ENCODE measurements at places on chromosomes 1 and 21. TPM values are rescaled to one million over a fixed set of nuclear protein-coding genes. Genes with fewer than 3 reads are reported as not detected.

DNA sequence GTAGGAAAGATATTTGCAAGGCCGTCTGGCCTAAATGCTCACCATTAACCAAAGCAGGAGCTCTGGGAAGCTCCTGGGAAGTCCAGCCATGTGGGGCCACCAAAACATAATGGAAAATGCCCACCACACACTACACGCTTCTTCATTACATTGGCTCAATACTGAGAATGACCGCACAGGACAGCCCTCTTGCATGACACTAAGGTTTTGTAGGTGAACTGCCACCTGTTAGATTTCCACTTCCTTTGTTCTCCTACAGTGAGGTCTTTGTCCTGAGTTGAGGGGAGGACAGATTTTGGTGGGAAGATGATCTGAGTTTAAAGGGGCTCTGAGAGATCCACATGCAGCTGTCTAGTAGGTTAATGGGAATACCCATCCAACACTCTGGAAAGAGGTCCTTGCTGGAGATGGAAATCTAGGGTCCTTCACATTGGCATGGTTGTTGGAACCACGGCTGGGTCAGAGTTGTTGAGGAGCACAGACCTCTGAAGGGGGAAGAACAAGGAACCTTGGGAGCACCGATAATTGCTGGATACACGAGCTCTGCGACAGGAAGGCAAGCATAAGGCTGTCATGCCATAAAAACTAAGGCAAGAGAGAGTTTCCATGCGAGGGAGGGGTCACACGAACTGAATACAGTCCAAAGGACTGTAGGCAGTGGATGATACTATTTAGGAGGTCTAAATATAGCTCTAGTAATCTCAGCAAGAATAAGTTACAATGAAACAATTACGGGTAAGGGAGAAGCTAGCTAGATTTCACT, 105.5 kb upstream of the IRF2BP2 start:
- no peaks in the 10 kb centered on the region for H3K36me3 ChIP-seq
- no peaks in the 10 kb centered on the region for H3K4me1 ChIP-seq
- H3K27me3 ChIP-seq: no peaks in the 10 kb centered on the region
- no peak overlapping the region for H3K4me3 ChIP-seq

The OR2T2 gene
- total RNA-seq: not detected

GRCh38 chr1:54543729-54544496, 4.1 kb upstream of the ACOT11 start:
- no peak overlapping the region for H3K27ac ChIP-seq
- H3K27me3 ChIP-seq: no peaks in the 10 kb centered on the region
- H3K4me1 ChIP-seq: peaks cover 16% of the 10 kb centered on the region
- DNase-seq: no peak
- H3K36me3 ChIP-seq: no peaks in the 10 kb centered on the region

DNA sequence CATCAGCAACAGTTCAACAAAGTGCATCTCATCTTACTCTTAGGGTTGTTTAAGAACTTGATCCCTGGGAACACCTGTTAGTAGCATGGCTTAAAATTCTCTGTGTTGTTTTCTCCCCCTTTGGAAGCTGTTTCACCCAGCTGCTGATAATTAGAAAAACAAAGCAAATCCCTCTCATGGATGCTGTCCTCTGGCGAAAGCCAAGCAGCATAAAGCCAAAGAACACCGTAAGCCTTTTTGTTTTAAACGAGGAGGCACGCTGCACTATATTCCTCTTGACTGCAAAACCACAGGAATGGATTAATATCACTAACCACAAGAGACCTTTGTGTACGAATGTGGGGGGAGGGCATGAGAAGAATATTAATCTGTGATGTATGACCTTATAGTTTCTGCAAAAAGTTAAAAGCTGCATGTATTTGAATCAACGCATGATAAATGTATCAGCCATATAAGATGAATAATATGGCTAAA, 923.2 kb downstream of the LTN1 start:
- H3K27me3 ChIP-seq: no peaks in the 10 kb centered on the region
- no peaks in the 10 kb centered on the region for H3K4me1 ChIP-seq
- no peak overlapping the region for H3K4me3 ChIP-seq
- DNase-seq: no peak
- H3K36me3 ChIP-seq: no peaks in the 10 kb centered on the region
- H3K27ac ChIP-seq: no peak overlapping the region

DNA sequence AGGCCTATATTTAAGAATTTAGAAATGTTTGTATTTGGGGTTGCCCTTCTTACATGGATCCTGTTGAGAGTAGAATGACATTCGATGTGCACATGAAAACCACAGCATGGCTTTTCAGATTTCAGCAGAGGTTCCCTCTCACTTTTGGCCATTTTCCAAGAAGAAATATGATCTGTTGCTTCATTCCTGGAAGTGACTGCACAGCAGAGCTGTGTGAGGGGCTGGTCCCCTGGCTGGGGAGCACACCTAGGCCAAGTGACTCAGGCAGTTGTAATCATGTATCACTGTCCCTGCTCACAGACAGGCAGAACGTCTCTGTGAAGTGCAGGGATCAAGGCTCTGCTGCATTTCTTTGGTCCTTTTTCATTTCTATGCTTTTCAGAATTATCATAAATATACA, 32.3 kb downstream of the AGT start:
- H3K27ac ChIP-seq: no peak overlapping the region
- H3K36me3 ChIP-seq: peaks cover 54% of the 10 kb centered on the region
- no peaks in the 10 kb centered on the region for H3K27me3 ChIP-seq

GRCh38 chr1:51877434-51878307, 856 bp downstream of the NRDC start:
- DNase-seq: no peak
- H3K4me1 ChIP-seq: peaks cover 46% of the 10 kb centered on the region
- H3K4me3 ChIP-seq: peak overlapping the region; percentile 81
- H3K27me3 ChIP-seq: no peaks in the 10 kb centered on the region
- H3K27ac ChIP-seq: peak overlapping the region; percentile 94

DNA sequence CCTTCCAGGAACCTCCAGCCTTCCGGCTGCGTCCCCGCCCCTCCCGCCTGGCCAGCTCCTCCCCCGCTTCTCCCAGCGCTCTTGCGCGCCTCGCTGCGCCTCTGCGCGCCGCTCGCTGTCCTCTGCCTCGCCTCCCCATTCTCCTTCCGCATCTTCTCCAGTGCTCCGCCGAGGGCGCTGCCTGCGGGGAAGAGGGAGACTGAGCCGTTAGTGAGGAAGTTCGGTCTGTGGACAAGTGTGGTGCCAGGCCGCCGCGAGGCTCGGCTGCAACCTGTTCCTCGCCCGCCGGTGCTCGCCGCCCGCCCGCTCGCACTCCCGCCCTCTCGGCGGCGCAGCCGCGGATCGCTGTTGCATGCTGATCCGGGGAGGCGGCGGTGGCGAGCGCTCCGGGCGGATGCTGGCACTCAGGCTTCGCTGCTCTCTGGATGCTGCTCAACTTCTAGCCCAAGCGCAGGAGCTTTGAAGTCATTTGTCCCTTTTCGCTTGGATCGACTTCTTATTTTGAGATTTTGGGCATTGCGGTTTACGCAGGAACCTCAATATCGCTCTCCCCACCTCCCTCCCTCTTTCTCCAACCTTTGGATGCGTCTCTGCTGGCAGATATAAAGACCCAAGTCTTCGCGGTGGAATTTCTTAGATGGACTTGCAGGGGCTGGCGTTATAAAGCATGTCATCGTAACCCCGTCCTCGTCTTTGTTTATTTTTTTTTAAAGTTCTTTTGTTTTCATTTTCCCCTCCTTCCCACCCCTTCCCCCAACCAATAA, 614 bp upstream of the CACNA1E start:
- no peak overlapping the region for H3K4me3 ChIP-seq
- H3K27ac ChIP-seq: no peak overlapping the region
- H3K36me3 ChIP-seq: no peaks in the 10 kb centered on the region
- H3K27me3 ChIP-seq: peaks cover 32% of the 10 kb centered on the region
- DNase-seq: no peak

DNA sequence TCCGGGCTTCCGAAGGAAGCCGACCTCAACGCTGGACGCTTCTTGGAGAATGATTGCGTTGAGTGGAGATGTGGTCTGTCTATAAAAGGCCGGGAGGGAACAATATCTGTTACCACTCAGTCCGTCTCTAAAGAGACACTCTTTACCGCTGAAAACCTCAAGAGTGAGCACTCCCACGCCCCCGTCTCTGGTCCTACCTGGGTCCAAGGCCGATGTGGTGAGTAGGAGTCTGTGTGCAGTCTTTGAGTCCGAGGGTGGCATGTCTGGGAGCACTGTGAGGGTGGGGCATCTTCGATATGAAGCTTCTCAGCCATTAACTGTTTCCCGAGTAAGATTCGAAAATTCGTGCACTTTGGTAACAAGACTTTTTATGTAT, 576 bp downstream of the ZFP69 start:
- H3K4me1 ChIP-seq: peaks cover 13% of the 10 kb centered on the region
- H3K36me3 ChIP-seq: peaks cover 12% of the 10 kb centered on the region
- peak overlapping the region; percentile 52 for H3K27ac ChIP-seq
- H3K4me3 ChIP-seq: peak overlapping the region; percentile 61

- no peak overlapping the region for H3K27ac ChIP-seq
- H3K27me3 ChIP-seq: no peaks in the 10 kb centered on the region
- no peak overlapping the region for H3K4me3 ChIP-seq
- H3K4me1 ChIP-seq: no peaks in the 10 kb centered on the region
- no peak for DNase-seq
These were observed 2.7 kb upstream of the OR10J4 start for GRCh38 chr1:159429074-159429861.

The DNASE2B gene
- total RNA-seq: not detected

Measured in CD4-positive, alpha-beta memory T cell (primary cell).